Sigmoid colon (tissue), 7 donors: ENCODE measurements at places on chromosomes 6 and 20. TPM values are rescaled to one million over a fixed set of nuclear protein-coding genes. Genes with fewer than 3 reads are reported as not detected.

- no peaks in the 10 kb centered on the region for H3K27me3 ChIP-seq
- no peak overlapping the region for H3K27ac ChIP-seq
- H3K36me3 ChIP-seq: no peaks in the 10 kb centered on the region
- no peak overlapping the region for H3K4me3 ChIP-seq
- H3K4me1 ChIP-seq: no peaks in the 10 kb centered on the region
Measured at GRCh38 chr6:33241968-33242367, 29.7 kb downstream of the VPS52 start.

CABLES2 gene
- total RNA-seq: 2.8 TPM

GRCh38 chr6:123306334-123306733 is 310.3 kb downstream of the CLVS2 start:
- H3K27me3 ChIP-seq: no peaks in the 10 kb centered on the region
- H3K36me3 ChIP-seq: no peaks in the 10 kb centered on the region
- no peak for DNase-seq
- no peak overlapping the region for H3K4me3 ChIP-seq

ARMH2 gene
- not detected for total RNA-seq

MARCKS gene
- total RNA-seq: 43.1 TPM

GHRH gene
- total RNA-seq: not detected
